ENCODE measurements at places on chromosomes 2 and 18.

DNA sequence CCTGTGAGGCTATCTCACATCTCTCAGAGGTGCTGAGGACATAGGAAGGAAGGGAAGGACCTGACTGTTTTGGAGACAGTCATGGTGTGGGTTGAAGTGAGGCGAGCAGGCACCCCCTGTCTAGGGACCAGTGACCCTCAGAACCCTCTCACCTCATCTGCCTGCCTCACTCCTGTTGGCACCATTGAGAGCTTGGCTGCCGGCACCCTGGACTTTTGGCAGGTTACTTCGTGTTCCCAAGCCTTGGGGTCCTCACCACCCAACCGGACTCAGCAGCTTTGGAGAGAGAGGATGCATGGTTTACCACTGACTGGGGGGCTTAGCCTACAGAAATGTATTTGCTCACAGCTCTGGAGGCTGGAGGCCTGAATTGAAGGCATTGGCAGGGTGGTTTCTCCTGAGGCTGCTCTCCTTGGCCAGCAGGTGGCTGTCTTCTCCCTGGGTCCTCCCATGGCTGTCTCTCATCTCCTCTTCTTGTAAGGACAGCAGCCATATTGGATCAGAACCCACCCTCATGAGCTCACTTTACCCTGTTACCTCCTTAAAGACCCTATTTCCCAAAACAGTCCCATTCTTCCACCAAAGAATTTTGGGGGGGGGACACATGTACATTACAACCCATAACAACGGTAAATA lies 142.0 kb downstream of the TSN start:
- no peaks in the 10 kb centered on the region for H3K36me3 ChIP-seq
- DNase-seq, result no peak
- H3K27me3 ChIP-seq, result no peaks in the 10 kb centered on the region

- H3K27me3 ChIP-seq, result no peaks in the 10 kb centered on the region
- no peak overlapping the region for H3K4me3 ChIP-seq
- no peaks in the 10 kb centered on the region for H3K4me1 ChIP-seq
- no peak for DNase-seq
These were observed 282.3 kb upstream of the EPC2 start for GRCh38 chr2:148362144-148362796.

- no peak overlapping the region for H3K4me3 ChIP-seq
- H3K36me3 ChIP-seq, result no peaks in the 10 kb centered on the region
- no peak for DNase-seq
- H3K27ac ChIP-seq, result no peak overlapping the region
These were observed 139.1 kb downstream of the CYP26B1 start for GRCh38 chr2:72008608-72009007.

DNA sequence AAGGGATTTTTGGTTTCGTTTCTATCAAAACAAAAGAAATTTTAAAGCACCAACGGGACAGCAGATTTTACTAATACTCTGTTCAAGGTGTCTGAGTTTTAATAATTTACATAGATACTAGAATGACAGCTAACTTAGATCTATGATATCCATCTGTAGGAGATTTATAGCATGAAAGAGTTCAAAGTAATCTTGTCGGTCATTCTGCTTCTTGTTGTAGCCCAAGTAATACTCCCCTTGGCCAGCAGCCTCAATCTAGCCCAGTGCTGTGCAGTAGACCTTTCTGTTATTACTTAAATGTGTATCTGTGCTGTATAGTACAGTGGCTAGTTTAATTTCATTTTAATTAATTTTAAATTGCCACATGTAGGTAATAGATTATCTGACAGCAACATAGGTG lies 44.7 kb downstream of the ANKRD12 start:
- H3K27me3 ChIP-seq, result no peaks in the 10 kb centered on the region
- H3K36me3 ChIP-seq, result peaks cover 14% of the 10 kb centered on the region
- H3K4me3 ChIP-seq, result no peak overlapping the region
- no peaks in the 10 kb centered on the region for H3K4me1 ChIP-seq
- no peak overlapping the region for H3K27ac ChIP-seq

- DNase-seq, result no peak
- no peak overlapping the region for H3K27ac ChIP-seq
- H3K4me1 ChIP-seq, result no peaks in the 10 kb centered on the region
- no peaks in the 10 kb centered on the region for H3K27me3 ChIP-seq
- no peaks in the 10 kb centered on the region for H3K36me3 ChIP-seq
- H3K4me3 ChIP-seq, result no peak overlapping the region
These were observed 550.9 kb upstream of the PKDCC start for GRCh38 chr2:41496908-41497307.

DNA sequence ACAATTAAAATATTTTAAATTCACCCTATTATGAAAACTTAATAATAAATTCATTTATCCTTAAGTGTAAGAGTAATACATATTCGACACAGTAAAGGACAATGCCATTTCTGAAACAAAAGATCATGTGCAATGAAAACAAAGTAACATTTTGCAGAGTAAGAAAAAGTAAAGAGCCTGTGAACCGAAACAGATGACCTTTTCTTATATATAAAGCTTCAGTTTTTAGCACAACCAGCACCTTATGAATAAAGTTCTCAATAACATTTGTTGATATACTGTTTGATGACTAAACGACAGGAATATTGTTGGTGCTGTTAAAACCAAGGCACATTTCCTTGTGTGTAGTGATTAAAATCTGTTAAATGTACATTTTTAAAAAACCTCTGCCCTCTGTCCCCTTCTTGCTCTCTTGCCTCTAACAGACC lies 1.5 kb downstream of the PELI1 start:
- H3K4me3 ChIP-seq, result peak overlapping the region; percentile 97
- no peaks in the 10 kb centered on the region for H3K36me3 ChIP-seq
- H3K27ac ChIP-seq, result peak overlapping the region; percentile 99
- peaks cover 7% of the 10 kb centered on the region for H3K4me1 ChIP-seq

- no peak overlapping the region for H3K27ac ChIP-seq
- H3K4me1 ChIP-seq, result no peaks in the 10 kb centered on the region
- no peaks in the 10 kb centered on the region for H3K27me3 ChIP-seq
- no peaks in the 10 kb centered on the region for H3K36me3 ChIP-seq
These were observed 247.3 kb downstream of the RAD51AP2 start for GRCh38 chr2:17270894-17271293.

DNA sequence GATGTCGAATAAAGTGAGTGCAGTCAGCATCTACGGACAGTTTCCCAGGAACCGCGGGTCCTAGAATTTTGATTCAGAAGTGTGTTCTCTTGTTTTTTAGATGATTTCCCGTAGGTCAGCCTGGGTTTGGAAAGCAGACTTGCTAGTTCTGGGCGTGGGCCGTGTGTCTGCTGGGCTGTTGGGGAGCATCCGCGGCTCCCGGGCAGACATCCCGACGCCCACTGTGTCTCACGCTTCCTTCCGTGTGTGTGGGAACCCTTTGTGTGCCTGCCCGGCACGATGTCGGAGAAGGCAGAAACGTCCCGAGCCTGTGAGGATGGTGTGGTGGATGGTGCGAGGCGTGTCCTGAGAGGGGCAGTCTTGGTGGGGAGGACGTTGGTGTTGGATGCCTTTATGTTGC lies 18.4 kb downstream of the CTDP1 start:
- H3K4me1 ChIP-seq, result no peaks in the 10 kb centered on the region
- no peak overlapping the region for H3K4me3 ChIP-seq
- H3K27me3 ChIP-seq, result no peaks in the 10 kb centered on the region

GRCh38 chr2:70995426-70995729 lies 705 bp upstream of the TEX261 start:
- peak; percentile 77 for DNase-seq
- peaks cover 18% of the 10 kb centered on the region for H3K36me3 ChIP-seq
- H3K27ac ChIP-seq, result peak overlapping the region; percentile 83
- H3K4me3 ChIP-seq, result peak overlapping the region; percentile 92

GRCh38 chr2:42569883-42570282 lies 1.5 kb downstream of the MTA3 start:
- H3K27me3 ChIP-seq, result no peaks in the 10 kb centered on the region
- DNase-seq, result no peak
- H3K4me1 ChIP-seq, result peaks cover 24% of the 10 kb centered on the region

DNA sequence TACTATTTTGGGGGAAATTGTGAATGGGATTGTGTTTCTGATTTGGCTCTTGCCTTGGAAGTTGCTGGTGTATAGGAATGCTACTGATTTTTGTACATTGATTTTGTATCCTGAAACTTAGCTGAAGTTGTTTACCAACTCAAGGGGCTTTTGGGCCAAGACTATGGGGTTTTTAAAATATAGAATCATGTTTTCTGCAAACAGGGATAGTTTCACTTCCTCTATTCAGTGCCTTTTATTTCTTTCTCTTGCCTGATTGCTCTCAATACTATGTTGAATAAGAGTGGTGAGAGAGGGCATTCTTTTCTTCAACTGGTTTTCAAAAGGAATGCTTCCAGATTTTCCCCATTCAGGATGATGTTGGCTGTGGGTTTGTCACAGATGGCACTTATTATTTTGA lies 1383.8 kb upstream of the ACVR2A start:
- no peaks in the 10 kb centered on the region for H3K27me3 ChIP-seq
- H3K4me3 ChIP-seq, result no peak overlapping the region
- no peak for DNase-seq
- no peaks in the 10 kb centered on the region for H3K4me1 ChIP-seq
- no peak overlapping the region for H3K27ac ChIP-seq

- no peaks in the 10 kb centered on the region for H3K4me1 ChIP-seq
- no peaks in the 10 kb centered on the region for H3K27me3 ChIP-seq
- DNase-seq, result no peak
- H3K4me3 ChIP-seq, result no peak overlapping the region
- no peak overlapping the region for H3K27ac ChIP-seq
These were observed 244.3 kb downstream of the FAM210A start for GRCh38 chr18:13481820-13482617.

- no peak overlapping the region for H3K27ac ChIP-seq
- H3K4me1 ChIP-seq, result no peaks in the 10 kb centered on the region
- H3K36me3 ChIP-seq, result no peaks in the 10 kb centered on the region
- H3K27me3 ChIP-seq, result no peaks in the 10 kb centered on the region
- no peak for DNase-seq
- H3K4me3 ChIP-seq, result no peak overlapping the region
These were observed 12.6 kb downstream of the ITPRID2 start for GRCh38 chr2:181904022-181904632.

- H3K27me3 ChIP-seq, result no peaks in the 10 kb centered on the region
- H3K4me3 ChIP-seq, result no peak overlapping the region
- no peak overlapping the region for H3K27ac ChIP-seq
- H3K4me1 ChIP-seq, result peaks cover 3% of the 10 kb centered on the region
- H3K36me3 ChIP-seq, result no peaks in the 10 kb centered on the region
- DNase-seq, result no peak
These were observed 7.2 kb upstream of the PSMD1 start for GRCh38 chr2:231049286-231050017.

- no peak overlapping the region for H3K27ac ChIP-seq
- no peak overlapping the region for H3K4me3 ChIP-seq
- H3K27me3 ChIP-seq, result no peaks in the 10 kb centered on the region
- no peak for DNase-seq
These were observed 110.3 kb downstream of the PXDN start for GRCh38 chr2:1633936-1634587.

GRCh38 chr18:9474108-9474982 lies 968 bp upstream of the RALBP1 start:
- no peaks in the 10 kb centered on the region for H3K27me3 ChIP-seq
- H3K27ac ChIP-seq, result peak overlapping the region; percentile 94
- no peak for DNase-seq
- H3K4me3 ChIP-seq, result peak overlapping the region; percentile 90

DNA sequence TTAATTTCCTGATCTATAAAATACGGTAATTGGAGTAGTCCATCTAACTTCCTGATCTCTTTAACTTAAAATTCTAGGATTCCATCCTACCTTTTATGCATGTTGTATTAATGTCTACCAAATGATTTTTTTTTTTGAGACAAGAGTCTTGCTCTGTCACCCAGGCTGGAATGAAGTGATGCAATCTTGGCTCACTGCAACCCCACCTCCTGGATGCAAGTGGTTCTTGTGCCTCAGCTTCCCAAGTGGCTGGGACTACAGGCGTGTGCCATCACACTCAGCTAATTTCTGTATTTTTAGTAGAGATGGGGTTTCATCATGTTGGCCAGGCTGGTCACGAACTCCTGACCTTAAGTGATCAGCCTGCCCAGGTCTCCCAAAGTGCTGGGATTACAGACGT lies 47.8 kb downstream of the CFAP36 start:
- no peak for DNase-seq
- no peaks in the 10 kb centered on the region for H3K4me1 ChIP-seq
- no peak overlapping the region for H3K27ac ChIP-seq
- H3K4me3 ChIP-seq, result no peak overlapping the region
- H3K36me3 ChIP-seq, result no peaks in the 10 kb centered on the region
- H3K27me3 ChIP-seq, result no peaks in the 10 kb centered on the region

- H3K27ac ChIP-seq, result peak overlapping the region; percentile 71
- no peak for DNase-seq
- no peaks in the 10 kb centered on the region for H3K27me3 ChIP-seq
- peaks cover 24% of the 10 kb centered on the region for H3K36me3 ChIP-seq
- peaks cover 4% of the 10 kb centered on the region for H3K4me1 ChIP-seq
- H3K4me3 ChIP-seq, result no peak overlapping the region
These were observed 3.7 kb downstream of the ANKRD23 start for GRCh38 chr2:96839875-96840850.

GRCh38 chr2:118169359-118170005 lies 81.2 kb downstream of the INSIG2 start:
- DNase-seq, result peak; percentile 55
- H3K27me3 ChIP-seq, result no peaks in the 10 kb centered on the region
- no peak overlapping the region for H3K4me3 ChIP-seq
- no peaks in the 10 kb centered on the region for H3K4me1 ChIP-seq

DNA sequence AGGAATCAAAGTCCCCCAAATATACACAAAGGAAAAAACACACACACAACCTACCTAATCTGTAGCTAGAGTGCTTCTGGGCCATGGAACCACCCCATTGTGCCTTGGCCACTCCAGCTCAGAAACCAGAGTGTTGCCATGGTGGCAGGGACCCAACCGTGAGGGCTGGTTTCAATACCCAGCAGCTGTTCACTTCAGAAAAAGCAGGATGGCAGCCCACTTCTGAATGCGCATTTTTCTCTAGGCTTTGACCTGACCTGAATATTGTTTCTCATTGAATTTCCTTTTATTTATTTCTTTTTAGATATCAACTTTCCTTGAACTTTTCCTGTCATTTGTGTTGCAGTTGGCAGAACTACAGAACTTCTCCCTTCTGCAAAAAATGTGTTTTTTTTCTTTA lies 43.0 kb upstream of the EHBP1 start:
- H3K4me3 ChIP-seq, result no peak overlapping the region
- H3K27me3 ChIP-seq, result no peaks in the 10 kb centered on the region
- H3K36me3 ChIP-seq, result no peaks in the 10 kb centered on the region
- H3K4me1 ChIP-seq, result no peaks in the 10 kb centered on the region
- DNase-seq, result no peak

- H3K4me3 ChIP-seq, result no peak overlapping the region
- DNase-seq, result peak; percentile 75
- H3K27me3 ChIP-seq, result no peaks in the 10 kb centered on the region
- no peaks in the 10 kb centered on the region for H3K36me3 ChIP-seq
These were observed 18.5 kb upstream of the CCDC93 start for GRCh38 chr2:118032169-118033013.

GRCh38 chr2:26904839-26905238 lies 56.9 kb downstream of the DPYSL5 start:
- no peaks in the 10 kb centered on the region for H3K4me1 ChIP-seq
- H3K4me3 ChIP-seq, result no peak overlapping the region
- no peaks in the 10 kb centered on the region for H3K27me3 ChIP-seq
